Fibroblast of skin of back (primary cell): ENCODE measurements at places on chromosomes 2 and 18.
A peak's percentile ranks its signal among the peaks of the same experiment; 100 is the strongest.

DNA sequence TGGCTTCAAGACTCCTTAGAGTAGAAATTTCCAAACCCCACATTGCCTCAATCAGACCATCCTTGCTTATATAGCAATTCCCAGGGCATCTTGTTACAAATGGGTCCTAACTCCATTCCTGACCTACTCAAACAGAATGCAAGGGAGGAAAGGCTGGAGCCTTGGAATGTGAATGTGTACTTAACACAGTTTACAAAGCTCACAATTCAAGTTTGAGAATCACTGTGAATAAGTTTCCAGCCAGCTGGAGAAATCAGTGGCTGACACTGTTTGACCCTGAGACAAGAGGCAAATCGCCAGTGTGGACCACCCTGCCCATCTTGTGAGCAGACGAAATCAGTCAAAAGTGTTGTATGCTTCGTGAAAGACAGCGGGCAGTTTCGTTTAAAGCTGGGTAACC, 65.5 kb downstream of the SOWAHC start:
- DNase-seq: no peak

DNA sequence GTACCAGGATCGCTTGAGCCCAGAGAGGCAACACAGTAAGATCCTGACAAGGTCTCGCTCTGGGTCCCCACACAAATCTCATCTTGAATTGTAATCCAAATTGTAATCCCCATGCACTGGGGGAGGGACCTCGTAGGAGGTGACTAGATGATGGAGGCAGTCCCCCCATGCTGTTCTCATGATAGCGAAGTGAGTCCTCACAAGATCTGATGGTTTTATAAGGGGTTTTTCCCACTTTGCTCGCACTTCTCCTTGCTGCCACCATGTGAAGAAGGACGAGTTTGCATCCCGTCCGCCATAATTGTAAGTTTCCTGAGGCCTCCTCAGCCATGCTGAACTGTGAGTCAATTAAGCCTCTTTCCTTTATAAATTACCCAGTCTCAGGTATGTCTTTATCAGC, 46.0 kb upstream of the SERTAD2 start:
- no peak for DNase-seq

DNA sequence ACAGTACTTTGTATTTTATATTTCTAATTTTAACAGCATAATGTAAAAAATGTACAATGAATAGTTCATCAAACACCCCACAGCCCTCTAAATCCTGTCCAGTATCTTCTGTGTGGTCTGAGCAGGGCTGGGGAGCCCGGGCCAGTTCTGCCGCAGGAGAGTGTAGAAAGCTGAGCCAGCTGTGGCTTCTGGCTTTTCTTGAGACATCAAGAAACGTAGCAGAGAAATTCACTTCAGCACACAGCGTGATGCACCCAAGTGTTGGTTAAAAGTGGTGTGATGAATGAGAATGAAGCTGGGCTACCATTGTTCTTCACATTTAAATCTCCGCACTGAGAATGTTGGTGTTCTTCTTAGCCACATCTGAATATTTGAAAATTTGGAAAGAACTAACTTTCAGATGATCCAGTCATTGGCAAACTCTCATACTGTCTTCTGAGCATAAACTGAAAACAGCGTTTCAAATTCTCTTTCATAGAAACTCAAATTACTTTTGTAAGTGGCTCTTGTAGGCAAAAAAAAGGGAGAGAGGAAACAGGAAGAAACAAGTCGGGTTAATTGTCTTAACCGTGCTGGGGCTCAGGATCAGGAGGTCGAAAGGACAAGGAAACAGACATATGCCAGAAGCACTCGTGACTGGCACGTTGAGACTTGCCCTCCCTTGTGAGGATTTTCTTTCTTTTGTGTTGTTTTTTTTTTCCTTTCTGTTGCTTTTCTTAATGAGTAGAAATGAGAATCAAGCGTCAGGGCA, 23.4 kb upstream of the TMEM87B start:
- DNase-seq: no peak

- no peak for DNase-seq
These were observed 8.5 kb downstream of the KLHL30 start for GRCh38 chr2:238146884-238147544.

GRCh38 chr18:63505566-63506335, 29.0 kb downstream of the SERPINB5 start:
- DNase-seq: peak; percentile 34

GRCh38 chr2:207528980-207529329, 807 bp upstream of the CREB1 start:
- peak; percentile 54 for DNase-seq

GRCh38 chr2:70214953-70215549, 24.2 kb upstream of the C2orf42 start:
- DNase-seq: peak; percentile 94
